ENCODE measurements at places on chromosomes 2 and 18. TPM values are rescaled to one million over a fixed set of nuclear protein-coding genes. Genes with fewer than 3 reads are reported as not detected.

The EMILIN1 gene
- total RNA-seq = 0.39 TPM

The TOGARAM2 gene
- 0.17 TPM for total RNA-seq

The CCDC68 gene
- 3.4 TPM for total RNA-seq

The UGT1A3 gene
- total RNA-seq = 0.13 TPM

The RTP5 gene
- not detected for total RNA-seq

The HADHB gene
- total RNA-seq = 105 TPM

The GALR1 gene
- total RNA-seq = not detected

The LYPD1 gene
- total RNA-seq = 16.3 TPM

The GAD1 gene
- total RNA-seq = 0.54 TPM

The NDUFB3 gene
- total RNA-seq = 141 TPM

The TM4SF20 gene
- 7.6 TPM for total RNA-seq

The PRKAG3 gene
- not detected for total RNA-seq
